ENCODE measurements at places on chromosomes 3 and 15.

- DNase-seq, result no peak
Measured at GRCh38 chr15:90840157-90840855, 28.1 kb upstream of the FURIN start.

DNA sequence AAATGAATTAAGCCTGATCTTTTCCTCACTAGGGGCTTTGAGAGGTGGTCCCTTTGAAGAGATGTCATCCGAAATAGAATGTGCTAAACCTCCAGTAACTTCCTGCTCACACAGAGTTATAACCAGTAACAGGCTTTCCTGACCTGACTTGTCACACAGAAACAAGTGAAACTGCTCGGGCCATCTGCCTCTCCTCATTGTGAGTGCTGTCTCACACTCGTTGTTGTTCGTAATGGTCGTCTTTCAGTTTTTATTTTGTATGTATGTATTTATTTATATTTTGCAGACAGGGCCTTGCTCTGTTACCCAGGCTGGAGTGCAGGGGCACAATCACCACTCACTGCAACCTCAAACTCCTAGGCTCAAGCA is 24.0 kb downstream of the ACSBG1 start:
- DNase-seq, result no peak

GRCh38 chr3:50319894-50320625 is 2.5 kb downstream of the HYAL2 start:
- no peak for DNase-seq

DNA sequence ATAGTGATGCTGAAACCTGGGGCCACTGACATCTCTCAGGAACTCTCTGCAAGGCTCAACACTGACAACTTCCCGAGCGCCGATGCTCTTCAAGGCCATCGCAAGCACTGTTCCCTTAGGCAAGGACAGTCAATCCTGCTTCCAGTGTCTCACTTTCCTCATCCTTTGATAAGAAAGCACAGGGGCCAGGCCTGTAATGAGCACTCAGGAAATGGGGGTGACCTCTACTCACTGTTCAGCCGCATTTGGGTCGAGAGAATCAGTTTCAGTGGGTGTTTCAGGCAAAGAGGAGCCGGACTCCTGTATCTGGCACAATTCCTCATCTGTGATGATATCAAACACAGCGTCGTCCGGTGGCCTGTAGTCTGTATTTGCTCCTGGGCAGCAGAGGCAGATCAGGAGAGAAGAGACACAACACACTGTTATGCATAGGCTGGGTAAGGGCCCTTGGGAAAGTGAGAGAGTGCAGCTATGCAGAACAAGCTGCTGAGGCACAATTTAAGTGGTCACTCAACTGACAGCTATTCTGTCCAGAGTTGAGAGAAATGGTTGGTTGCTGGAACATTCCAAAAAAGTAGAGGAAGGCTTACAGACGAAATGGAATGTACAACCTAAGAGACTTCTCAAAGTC is 11.9 kb downstream of the CXCR6 start:
- DNase-seq, result no peak

GRCh38 chr3:149460117-149460516 is 14.4 kb upstream of the TM4SF4 start:
- no peak for DNase-seq

DNA sequence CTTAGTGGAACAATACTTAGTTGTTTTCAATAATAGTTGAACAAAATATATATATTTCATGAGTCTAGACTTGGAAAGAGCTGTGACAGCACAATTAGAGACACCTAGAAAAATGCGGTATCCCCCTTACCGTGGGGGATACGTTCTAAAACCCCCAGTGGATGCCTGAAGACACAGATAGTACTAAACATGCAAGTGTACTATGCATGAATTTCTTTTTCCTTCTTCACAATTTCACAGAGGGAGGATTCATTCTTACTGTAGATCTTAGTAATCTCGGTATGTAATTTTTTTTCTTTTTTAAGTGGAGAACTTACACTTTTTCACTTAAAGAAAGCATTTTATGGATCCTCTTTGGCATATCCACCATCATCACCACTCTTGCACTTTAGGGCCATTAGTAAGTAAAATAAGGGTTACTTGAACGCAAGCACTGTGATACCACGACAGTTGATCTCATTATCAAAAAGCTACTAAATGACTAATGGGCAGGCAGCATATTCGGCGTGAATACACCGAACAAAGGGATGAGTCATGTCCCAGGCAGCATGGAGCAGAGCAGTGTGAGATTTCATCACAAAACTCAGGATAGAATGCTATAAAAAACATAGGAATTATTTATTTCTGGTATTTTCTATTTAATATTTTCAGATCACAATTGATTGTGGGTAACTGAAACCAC is 72.3 kb upstream of the ZNF280D start:
- no peak for DNase-seq

DNA sequence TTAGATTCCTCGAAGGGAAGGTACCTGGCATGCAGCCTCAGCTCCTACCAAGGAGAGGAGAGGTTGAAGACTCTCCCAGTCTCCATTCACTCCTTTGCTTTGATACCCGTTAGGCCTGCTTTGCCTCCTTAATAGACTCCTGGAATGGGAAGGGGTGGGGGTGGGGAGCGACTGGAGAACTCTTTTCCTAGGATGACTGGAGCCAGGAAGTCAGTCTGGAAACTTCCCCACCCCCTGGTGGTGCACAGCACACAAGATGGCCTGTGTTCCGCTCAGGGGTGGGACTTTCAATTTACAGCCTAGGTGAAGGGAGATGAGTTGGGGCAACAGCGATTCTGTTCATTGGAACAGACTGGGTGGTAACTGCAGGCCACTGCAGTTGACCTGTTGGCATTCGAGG is 21.4 kb upstream of the CELF6 start:
- no peak for DNase-seq

DNA sequence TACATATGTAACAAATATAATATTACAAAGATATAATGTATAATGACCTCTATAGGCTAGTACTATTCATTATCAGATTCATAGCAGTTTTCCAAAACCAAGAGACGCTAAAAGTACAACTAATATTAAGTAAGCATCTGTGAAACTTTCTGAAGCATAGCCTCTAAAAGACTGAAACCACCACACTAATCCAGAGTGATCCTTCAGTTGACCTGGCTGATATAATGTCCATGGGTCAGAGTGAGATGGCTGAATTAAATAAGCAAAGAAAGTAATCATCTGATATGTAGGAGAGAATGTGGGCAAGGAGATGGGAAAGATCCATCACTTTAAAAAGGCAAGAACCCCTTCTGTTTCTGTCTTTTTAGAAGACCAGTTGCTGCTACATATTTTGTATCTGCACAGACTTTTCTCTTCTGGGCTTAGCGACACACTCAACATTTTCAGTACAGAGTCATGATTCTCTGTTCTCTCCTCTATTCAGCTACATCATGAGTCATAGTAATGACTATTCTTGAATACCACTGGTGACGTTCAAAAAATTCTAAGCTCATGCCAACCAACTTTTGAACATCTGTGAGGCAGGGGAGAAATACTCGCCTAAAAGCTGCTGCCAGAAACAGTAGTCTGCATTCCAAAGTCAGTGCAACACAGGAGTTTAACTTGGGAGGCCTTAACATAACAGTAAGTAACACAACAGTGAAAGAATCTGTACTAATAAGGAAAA is 149.6 kb downstream of the MAGI1 start:
- no peak for DNase-seq

DNA sequence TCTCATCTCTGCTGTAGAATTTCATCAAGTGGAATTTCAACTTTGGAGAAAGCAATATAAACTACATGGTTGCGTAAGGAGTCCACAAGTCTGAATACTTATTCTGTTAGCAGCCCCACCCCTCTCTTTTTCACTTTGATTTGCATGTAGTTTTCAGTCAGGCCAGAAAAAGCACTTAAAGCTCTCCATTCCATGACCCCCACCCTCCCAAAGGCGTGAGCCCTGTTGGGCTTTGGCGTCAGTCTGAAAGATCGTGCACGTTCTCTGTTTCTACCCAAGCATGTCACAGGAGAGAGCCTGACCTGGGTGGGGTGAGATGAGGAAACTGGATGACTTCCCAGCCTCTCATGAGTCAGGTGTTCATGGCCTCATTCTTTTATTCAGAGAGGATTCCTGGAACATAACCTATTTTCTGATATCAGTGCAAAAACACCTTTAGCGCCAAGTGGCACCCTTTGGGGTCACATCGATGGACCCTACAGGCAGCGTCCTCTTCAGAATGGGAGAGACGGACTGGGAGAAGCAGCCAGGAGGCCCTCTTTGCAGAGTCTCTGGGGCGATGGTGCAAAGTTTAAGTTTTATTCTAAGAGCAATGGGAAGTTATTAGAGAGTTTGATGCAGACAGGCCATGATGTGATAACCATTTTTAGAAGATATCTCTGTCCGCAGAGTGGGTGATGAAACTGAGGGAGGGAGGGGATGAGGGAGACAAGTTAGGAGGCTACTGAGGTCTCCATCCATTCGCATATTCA is 55.8 kb downstream of the LSM3 start:
- no peak for DNase-seq

- no peak for DNase-seq
Measured at GRCh38 chr15:90232196-90232595, 1.5 kb downstream of the CIB1 start.

GRCh38 chr3:88030210-88030609 is 28.6 kb downstream of the CGGBP1 start:
- DNase-seq, result no peak

GRCh38 chr3:40465456-40465855 is 8.3 kb downstream of the RPL14 start:
- DNase-seq, result no peak

DNA sequence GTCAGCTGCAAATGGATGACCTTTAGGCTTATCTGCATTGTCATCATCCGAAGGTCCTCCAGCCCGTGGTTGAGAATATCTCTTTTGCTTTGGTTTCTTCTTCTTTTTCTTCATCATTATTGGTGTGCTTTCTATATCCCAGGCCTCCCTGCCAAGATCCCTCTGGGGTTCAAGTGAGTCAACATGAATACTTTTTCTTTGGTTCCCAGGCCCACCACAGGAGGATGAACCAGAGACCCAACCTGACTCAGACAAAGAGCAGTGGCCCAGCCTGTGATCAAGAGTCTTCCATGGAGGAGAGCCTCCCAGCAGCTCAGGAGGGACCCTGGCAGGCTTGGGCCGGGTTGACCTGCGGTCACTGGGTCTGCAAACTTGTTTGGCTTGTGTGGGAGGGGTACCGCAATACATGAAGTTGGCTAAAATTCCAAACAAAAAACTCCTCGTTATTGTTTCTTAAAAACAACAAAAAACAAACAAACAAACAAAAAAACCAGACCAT is 104.2 kb downstream of the MAP4 start:
- DNase-seq, result no peak

DNA sequence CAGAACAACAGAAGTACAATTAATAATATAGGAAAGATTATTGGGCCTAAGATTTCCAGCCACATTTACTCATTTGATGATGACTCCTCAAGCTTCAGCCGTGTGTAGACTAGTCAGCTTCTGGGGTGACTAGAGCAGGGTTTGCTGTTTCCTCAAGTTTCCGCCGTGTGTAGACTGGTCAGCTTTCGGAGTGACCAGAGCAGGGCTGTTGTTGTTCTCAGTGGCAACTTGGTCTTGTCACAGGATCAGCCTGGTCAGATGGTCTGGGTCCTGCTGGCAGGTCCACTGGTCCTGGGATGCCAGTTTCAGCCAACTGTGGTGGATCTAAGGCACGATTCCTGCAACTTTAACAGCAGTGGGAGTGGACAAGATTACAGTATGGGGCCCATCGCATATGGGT is 21.8 kb upstream of the NOX5 start:
- DNase-seq, result no peak

GRCh38 chr3:71857956-71858355 is 73.0 kb upstream of the PROK2 start:
- no peak for DNase-seq

- DNase-seq, result no peak
Measured at GRCh38 chr3:10912786-10913185, 79.8 kb upstream of the SLC6A1 start.

GRCh38 chr3:54421943-54422342 is 299.6 kb downstream of the CACNA2D3 start:
- DNase-seq, result no peak

GRCh38 chr3:9730657-9731205 is 804 bp upstream of the BRPF1 start:
- no peak for DNase-seq

DNA sequence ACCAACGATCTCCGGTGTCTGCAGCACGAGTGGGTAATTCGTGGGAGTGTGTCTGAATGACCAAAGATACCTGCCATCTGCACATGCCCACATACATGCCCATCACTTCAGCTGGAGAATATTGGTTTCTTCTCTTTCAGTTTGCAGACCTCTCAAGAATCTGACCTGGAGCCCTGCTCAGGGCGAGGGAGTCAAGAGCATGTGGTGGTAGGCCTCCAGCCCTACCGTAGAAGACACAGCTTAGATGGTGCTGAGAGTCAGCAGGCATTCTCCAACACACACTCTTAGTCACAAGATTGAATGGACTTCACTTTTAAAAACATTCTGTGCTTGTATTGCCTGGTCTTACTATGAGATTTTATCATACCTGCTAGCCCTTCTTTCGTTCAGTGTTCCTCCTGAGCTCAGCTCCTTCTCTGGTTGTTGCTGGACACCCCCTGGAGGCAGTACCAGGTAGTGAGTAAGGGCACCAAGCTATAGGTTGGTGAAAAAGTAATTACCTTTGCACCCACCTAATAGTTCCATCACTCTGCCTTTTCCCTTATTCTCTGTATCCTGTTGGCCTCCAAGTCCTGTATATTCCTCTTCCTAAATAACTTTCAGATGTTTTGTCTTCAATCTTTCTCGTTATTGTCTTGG is 252.0 kb downstream of the CACNA2D3 start:
- no peak for DNase-seq

DNA sequence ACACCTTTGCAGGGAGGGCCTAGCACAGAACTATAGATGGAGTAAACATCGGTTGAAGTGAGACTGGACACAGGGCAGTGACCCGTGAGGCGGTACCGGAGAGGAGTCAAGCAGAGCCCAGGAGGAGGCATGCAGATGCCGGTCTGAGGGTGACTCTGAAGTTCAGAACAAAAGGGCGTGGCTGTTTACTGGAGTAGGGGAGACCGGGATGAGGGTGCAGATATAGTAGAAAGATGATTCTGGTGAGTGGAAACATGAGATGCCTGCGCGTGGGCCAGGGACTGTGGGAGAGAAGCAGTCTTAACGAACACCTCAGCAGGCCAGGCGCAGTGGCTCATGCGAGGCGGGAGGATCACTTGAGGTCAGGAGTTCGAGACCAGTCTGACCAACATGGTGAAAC is 113.1 kb downstream of the NSMCE3 start:
- no peak for DNase-seq

DNA sequence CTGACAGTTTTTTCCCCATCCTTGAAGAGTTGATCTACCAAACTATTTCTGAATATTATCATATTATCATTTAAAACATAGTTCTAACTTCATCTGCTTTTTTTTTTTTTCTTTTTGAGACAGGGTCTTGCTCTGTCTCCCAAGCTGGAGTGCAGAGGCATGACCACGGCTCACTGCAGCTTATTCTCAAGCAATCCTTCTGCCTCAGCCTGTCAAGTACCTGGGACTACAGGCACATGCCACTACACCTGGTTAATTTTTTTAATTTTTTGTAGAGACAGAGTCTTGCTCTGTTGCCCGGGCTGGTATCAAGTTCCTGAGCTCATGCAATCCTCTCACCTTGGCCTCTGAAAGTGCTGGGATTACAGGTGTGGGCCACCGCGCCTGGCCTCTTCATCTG is 1.3 kb downstream of the EIF2AK4 start:
- no peak for DNase-seq
